Activated T-cell treated with anti-CD3 and anti-CD28 coated beads, Interleukin-2, amount 50 U/mL, for 48 hours (primary cell): ENCODE measurements at places on chromosomes 16 and 17.
A peak's percentile ranks its signal among the peaks of the same experiment; 100 is the strongest.

GRCh38 chr17:38730526-38731379 lies 612 bp downstream of the CISD3 start:
- DNase-seq: peak; percentile 67

GRCh38 chr17:36534840-36535668 lies at the start of the genes MYO19 and PIGW:
Gene MYO19 (minus strand): TSS chr17:36534868. CDS start chr17:36532538, 2,330 bp downstream.
Gene PIGW (plus strand): TSS chr17:36534987. CDS start chr17:36537102, 2,115 bp downstream.
- peak; percentile 90 for DNase-seq

DNA sequence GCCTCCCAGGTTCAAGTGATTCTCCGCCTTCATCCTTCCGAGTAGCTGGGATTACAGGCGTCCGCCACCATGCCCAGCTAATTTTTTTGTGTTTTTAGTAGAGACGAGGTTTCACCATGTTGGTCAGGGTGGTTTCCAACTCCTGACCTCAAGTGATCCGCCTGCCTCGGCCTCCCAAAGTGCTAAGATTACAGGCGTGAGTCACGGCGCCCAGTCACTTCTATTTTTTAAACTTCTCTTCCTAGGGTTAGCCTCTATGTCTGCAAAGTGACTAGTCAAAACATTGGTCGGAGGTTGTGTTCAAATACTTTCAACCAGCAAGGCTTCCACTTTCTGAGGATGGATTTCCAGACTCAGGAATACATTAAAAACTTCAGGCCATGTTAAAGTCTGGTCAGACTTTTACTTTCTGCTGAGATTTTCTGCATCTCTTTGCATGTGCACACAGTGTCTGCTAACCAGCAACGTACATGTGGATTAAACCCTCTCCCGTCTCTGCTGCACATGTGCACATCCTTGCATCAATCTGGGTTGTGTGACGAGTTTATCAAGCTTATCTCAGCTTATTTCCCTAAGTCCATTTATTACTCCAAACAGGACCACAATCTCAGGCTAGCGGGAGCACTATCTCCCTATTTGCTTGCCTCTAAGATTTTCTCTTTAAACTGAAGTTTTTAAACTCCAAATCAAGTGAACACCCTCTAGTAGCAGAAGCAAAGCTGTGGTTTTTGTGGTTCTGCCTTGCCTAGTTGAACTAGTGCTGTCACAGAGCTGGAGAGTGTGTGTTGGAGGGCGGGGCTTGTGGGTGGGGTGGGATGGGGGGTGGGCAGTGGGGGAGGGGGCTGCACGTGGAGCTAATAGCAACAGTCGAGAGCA lies 525.2 kb upstream of the GOT2 start:
- peak; percentile 52 for DNase-seq

DNA sequence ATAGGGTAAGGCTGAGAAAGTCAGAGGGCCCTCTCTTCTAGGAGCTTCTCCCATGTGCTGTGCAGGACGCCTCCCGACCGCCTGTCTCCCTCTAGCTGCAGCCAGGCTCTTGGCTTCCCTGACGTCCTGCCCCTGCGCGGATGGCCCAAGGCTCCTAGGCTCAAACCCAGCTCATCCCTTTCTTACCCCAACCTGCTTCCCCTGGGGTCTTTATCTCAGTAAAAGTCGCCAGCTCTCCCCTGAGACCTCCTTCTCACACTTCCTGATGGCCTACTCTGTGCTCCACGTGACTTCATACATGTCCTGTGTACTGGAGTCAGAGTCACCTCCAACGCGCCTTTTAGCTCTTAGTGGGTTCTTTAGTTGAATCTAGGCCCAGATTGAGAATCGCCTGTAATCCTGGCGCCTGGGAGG lies 1.1 kb upstream of the ZNF747 start:
- peak; percentile 82 for DNase-seq

- no peak for DNase-seq
Measured at GRCh38 chr16:56848955-56849689, 15.9 kb upstream of the SLC12A3 start.

GRCh38 chr17:510226-510917 lies 157.8 kb upstream of the RPH3AL start:
- DNase-seq: no peak

GRCh38 chr17:7038025-7038862 lies 2.4 kb downstream of the SLC16A13 start:
- DNase-seq: no peak

- DNase-seq: no peak
Measured at GRCh38 chr17:35749560-35750412, 3.3 kb downstream of the GAS2L2 start.

DNA sequence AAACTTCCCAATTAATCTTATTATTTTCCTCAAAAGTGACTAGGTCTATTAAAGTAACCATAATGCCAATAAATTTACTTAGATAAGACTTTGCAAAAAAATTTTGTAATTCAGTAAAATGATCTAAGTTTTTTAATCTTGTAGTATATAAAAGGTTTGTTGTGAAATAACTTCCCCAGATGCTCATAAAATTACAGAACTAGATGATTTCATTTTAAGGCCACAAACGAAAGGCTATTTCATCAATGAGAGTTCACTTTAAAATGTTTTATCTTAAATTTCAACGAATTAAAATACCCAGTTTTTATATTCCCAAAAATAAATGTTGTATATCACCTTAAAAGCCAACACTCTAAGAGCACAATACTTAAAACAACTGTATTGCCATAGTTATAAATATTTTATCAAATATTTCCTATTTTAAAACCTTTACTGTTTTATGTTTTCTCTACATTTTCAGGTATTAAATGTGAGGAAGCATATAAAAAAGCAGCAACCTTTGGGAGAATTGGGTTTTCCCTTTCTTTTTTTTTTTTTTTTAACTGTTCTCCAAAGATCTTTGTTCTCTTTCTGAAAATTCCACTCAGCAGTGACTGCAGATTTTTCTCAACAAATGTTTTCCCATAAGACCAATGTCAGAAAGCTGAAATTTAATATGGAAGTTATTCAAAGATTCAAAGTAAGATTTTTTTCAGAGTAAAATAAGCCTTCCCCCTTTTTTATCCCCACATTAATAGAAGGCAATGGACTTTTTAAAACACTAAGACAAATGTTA lies 169.9 kb downstream of the CYB561 start:
- no peak for DNase-seq

DNA sequence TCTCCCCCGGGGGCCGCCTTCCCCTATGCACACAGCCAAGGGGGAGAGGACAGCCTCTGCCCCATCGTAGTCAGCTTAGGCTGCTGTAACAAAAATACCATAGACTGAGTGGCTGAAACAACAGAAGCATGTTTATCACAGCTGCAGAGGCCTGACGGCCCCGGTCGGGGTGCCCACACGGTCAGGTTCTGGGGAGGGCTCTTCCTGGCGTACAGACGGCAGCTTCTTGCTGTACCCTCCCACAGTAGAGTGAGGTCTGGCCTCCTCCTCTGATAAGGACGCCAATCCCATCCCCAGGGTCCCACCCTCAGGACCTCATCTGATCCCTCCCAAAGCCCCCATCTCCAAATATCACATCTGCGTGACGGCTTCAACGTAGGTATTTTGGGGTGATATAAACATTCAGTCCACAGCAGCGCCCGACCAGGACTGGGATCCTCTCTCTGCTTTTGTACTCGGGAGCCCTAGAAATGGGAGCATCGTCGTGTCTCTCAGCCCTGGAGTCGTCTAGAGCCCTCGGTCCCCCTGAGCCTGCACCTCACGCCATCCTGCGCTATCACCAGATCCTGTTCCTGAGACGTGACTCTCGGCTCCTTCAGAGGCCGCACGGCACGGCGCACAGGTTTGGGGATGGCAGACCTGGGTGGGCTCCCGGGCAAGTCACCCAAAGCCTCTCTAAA lies 67.8 kb downstream of the RPH3AL start:
- DNase-seq: no peak

DNA sequence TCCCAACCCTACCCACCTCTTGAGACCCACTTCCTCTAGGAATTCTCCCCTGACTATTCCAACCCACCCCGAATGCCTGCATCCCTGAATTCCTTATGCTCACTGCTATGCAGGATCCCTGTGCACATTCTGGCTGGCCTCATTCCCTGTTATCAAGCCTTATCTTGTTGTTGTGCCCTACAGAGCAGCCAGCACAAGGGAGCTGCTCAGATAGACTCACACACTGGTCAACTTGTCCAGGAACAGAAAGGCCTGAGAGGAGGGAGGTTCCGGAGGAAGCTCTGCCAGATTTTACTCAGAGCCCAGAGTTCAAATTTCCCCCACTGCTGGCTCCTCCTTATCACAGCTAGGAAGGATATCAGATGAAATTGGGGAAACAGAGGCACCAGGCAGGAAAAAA lies 24.8 kb upstream of the MYO18A start:
- DNase-seq: no peak

GRCh38 chr16:72788269-72788809 lies 259.6 kb downstream of the ZFHX3 start:
- no peak for DNase-seq

- no peak for DNase-seq
Measured at GRCh38 chr17:62668091-62668804, 40.8 kb downstream of the MRC2 start.

- no peak for DNase-seq
Measured at GRCh38 chr16:66473654-66474519, 46.8 kb downstream of the BEAN1 start.
